ENCODE measurements at places on chromosomes 1 and 21. TPM values are rescaled to one million over a fixed set of nuclear protein-coding genes. Genes with fewer than 3 reads are reported as not detected.

GRCh38 chr1:112504001-112504660 lies 4.6 kb upstream of the WNT2B start:
- DNase-seq: peak; percentile 40

The CCDC27 gene
- 0.24 TPM for total RNA-seq

- DNase-seq: no peak
Measured at GRCh38 chr1:22238356-22239224, 95.7 kb upstream of the WNT4 start.

- no peak for DNase-seq
Measured at GRCh38 chr1:159922511-159923202, 2.6 kb downstream of the TAGLN2 start.

- DNase-seq: no peak
Measured at GRCh38 chr1:99503276-99503747, 142.6 kb upstream of the PALMD start.

The ARID1A gene
- 28.4 TPM for total RNA-seq

DNA sequence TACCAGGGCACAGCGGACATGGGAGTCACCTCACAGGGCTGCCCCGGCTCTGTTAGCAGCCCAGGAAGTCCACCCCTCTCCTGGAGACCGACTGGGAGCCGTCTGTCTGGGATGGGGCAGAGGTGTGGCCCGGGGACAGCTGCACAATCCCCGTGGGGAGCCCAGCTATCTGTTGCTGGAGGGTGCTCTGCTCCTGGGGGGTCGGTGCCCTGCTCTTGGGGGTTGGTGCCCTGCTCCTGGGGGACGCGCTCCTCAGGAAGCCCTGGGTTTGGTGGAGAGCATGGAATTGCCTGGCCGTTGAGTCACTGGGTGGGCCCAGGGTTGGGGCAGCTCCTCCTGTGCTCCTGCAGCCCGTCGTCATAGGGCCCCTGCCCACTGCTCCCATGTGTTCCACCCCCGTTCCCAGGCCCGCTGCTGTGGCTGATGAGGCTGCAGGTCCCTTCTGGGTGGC lies 39.3 kb downstream of the AGPAT3 start:
- DNase-seq: no peak

GRCh38 chr1:169527451-169528214 lies 41.9 kb upstream of the SLC19A2 start:
- DNase-seq: peak; percentile 82

GRCh38 chr1:68811806-68812205 lies 314.9 kb upstream of the DEPDC1 start:
- DNase-seq: peak; percentile 12

The HLX gene
- 3.6 TPM for total RNA-seq

GRCh38 chr21:36713746-36714145 lies 14.8 kb downstream of the SIM2 start:
- no peak for DNase-seq

- DNase-seq: no peak
Measured at GRCh38 chr1:151720974-151721787, at the start of gene RIIAD1. TSS of gene RIIAD1 (plus strand) at chr1:151721522. CDS start at chr1:151721537, 15 bp downstream.

- no peak for DNase-seq
Measured at GRCh38 chr1:109880971-109881894, 29.4 kb upstream of the CSF1 start.

GRCh38 chr1:50271337-50271736 lies 151.9 kb downstream of the DMRTA2 start:
- DNase-seq: no peak

DNA sequence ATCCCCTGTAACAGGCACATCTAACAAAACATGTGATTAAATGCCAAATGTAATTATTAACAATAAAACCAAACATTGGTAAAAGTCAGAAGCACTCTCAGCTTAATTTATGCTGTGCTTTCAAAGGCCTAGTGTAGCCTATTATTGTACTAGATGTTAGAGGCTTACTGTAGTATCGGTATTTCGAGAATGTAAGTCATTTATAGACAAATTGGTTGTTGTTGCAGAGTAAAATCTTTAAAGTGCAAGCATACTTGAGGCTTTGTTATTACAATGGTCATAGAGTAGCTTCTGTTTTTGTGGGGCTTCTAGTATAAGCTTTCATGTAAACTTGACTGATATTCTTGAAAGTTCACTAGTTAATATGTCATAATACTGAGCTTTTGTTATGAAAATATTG lies 965.8 kb downstream of the PLA2G4A start:
- no peak for DNase-seq

DNA sequence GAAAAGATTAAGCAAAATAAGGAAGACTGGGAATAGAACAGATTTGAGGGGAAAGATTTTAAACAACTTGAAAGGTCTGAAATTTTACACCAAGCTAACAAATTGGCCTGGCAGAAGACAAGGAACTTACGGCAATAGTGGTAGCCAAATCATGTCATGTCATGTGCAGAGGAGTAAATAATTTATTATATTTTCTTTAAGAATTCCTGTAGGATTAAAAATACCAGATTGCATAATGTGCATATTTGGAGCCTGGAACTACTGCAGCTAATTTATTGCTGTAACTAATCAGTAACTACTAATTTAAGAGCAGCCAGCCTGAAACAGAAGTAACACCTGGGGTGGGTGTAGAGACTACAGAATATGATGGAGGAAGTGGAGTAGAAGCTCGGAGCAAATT lies 334.3 kb downstream of the TGFB2 start:
- DNase-seq: no peak

DNA sequence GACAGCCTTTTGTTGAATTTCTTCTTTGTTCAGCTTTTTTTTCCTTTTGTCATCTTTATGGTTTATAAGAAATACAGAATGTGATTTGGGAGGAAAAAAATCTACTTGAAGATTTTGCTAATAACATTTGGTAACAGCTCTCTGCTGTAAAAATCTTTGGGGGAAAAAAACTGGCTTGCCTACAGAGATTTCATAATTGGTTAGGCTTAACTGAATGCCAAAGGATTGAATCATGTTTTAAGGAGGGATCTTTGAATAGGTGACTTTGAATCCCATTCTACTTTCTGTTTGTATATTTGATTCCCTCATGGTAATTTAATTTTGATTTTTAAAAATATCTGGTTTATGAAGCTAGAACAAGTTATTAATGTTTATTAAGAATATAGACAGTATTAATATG lies 3.2 kb downstream of the BTF3L4 start:
- peak; percentile 12 for DNase-seq

The RAB29 gene
- 5.8 TPM for total RNA-seq

DNA sequence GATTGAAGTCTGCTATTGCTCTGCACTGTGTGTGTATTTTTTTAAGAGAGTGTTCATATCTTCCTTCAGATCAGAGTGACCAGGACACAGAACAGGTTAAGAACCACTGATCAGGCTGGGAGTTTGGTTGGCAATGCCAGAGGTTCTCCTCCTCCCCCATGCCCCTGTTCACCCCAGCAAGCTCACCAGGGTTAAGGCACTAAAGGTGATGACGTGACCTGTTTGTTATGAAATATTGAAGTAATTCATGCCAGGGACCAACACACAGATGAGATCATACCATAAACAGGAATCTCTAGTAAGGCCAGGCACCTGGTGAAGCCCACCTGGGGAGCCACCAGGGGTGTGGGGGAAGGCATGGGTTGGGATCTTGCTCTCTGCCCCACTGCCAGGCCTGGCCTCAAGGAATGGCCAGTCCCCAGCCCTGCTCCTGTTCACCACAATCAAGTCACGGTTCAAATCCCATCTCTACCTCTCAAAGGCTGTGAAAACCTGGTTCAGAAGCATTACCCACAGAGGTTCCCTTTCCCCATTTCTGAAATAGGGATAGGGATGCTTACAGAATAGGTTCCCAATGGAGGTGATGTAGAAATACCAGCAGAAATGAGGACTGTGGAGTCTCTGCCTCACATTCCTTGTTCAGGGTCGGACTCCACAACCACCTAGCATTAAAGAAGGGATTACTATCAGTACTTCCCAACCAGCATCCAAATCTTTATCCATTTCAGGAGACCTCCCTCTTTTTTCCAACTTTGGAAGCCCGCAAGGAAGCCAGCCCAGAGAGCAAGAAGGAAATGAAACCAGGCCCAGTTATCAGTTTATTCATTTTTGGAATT lies 2.4 kb downstream of the ID3 start:
- DNase-seq: no peak

DNA sequence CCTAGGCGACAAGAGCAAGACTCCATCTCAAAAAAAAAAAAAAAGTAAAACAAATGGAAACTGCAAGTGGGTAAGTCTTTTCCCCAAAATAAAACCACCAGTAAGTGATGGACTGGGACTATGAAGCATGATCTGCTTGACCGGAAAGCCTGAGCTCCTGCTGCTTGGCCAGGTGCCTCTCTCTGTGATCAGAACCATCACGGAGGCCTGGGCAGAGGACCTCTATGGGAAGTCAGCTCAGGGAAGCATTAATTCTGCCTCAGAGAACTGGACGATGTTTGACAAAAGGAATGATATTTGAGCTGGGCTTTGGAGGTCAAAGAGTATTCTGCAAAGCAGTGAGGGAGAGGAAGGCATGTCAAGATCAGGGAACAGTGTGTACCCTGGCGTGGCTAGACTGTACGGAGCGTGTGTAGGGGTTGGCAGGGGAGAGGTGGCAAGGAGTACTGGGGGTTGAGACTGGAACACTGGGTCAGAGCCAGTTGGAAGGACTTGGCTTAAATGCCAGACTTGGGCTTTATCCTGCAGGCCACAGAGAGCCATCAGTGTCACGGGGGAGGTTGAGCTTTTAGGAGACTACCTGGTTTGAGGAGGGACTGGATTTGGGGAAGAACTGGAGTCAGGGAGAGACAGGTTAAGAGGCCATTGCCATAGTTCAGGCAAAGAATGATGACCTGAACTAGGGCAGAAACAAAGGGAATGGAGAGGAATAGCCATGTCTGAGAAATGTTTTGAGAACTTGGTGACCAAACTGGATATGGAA lies 16.4 kb downstream of the ATP1A2 start:
- no peak for DNase-seq

DNA sequence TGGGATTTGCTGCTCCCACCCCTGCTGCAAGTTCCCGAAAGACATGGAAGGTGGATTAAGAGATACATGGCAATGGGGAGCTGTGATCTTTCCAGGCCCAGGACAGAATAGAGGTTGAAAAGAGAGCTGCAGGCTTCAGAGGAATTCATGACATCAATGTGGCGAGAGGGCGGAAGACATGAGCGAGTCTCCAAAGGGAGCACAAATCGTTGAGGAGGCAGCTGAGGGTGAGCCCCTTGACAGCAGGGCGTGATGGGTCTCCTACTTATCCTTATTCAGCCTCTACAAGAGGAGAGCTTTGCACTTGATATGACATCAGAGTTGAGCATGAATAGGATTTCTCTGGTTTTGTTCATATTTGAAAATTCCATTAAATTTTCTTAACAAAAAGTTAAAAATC lies 45.5 kb upstream of the TACSTD2 start:
- DNase-seq: no peak

The TCP10L gene
- total RNA-seq: not detected

- DNase-seq: no peak
Measured at GRCh38 chr1:157315544-157315943, 177.3 kb upstream of the ETV3 start.

The MCOLN2 gene
- total RNA-seq: not detected

- no peak for DNase-seq
Measured at GRCh38 chr1:203624341-203624712, 2.3 kb upstream of the ATP2B4 start.

- DNase-seq: no peak
Measured at GRCh38 chr1:7010534-7011200, 225.4 kb downstream of the CAMTA1 start.

DNA sequence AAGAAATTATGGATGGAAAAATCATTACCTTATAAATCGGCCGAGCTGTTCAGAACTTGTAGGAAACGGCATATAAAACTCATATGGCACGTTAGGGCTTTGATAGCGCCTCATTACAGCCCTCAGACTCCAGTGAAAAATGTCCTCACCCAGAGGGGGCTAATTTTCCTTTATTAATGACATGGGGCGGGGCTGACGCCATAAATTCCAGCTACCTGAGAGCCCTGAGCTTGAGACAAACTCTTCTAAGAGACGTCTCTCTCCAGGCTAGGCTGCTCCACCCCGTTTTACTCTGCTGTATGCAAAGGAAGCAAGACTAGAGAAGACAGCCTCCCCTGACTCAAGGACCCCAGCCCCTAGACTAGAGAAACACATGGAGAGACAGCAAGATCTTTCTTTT lies 149.4 kb downstream of the TRABD2B start:
- no peak for DNase-seq

The ADORA3 gene
- 8.9 TPM for total RNA-seq

DNA sequence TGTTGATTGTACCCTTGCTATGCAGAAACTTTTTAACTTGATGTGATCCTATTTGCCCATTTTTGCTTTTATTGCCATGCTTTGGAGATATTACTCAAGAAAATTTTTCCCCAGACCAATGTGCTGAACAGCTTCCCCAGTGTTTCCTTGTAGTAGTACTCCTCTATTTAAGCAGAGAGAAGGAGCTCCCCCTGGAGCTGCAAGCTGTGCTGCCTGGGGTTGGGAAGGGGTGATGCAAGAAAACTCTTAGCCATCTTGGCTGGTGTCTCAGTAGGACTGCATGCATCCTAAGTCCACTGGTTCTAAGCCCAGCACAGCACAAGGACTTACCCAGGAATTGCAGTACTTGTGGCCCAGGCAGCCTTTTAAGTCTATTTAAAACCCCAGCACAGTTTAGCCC lies 121.6 kb downstream of the NTMT2 start:
- no peak for DNase-seq

The FCRLB gene
- total RNA-seq: not detected

- DNase-seq: no peak
Measured at GRCh38 chr1:243354511-243355153, 98.8 kb downstream of the SDCCAG8 start.

The LCE6A gene
- total RNA-seq: not detected

- DNase-seq: no peak
Measured at GRCh38 chr21:41977034-41977950, 23.5 kb upstream of the C2CD2 start.

- DNase-seq: no peak
Measured at GRCh38 chr1:63914706-63915105, 140.9 kb downstream of the ROR1 start.

DNA sequence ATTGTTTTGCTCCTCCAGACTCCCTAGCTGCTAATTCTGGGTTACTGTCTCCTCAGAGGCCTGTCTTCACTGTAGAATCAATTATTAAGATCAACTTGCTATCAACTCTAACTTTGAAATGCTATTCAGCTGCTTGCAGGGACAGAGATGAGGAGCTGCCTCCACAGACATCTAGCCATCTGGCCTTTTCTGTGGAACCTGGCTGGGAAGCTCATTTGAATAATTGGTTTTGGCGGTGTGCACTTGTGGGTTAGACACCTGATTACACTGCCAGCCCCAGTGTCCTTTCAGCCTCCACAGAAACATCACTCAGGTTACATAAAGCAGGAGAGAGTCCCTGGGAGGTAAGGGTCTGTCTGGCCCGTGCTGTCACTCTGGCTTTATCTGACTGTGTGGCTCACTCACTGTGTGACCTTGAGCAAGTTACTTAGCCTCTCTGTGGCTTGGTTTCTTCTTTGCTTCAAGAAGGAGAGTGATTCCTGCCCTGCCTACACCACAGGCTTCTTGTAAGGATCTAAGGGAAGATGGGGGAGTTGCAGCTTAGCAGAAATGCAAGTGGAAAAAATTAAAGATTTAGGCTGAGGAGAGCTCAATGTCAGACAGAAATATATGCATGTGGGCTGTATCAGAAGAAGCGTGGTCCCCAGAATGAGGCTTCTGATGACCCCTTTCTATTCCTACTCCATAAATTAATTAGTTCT lies 131.6 kb downstream of the BEND5 start:
- DNase-seq: no peak

GRCh38 chr1:67588178-67588855 lies 96.7 kb upstream of the GADD45A start:
- DNase-seq: no peak

Data from umbilical cord (tissue), 2 donors.